GM12891 (cell line): ENCODE measurements at places on chromosomes 13 and 19.

DNA sequence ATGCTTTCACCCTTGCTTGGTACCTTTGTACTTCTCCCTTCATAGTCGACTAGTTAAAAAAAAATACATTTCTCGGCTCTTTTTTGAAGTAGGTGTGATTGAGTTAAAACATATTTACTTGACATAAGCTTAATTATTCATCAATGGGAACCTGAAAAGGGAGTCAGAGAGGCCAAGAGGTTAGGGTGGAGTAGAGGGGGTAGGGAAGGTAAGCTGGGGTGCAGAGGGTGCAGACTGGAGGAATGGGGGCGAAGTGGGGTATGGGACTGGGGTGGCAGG lies 701 bp upstream of the HIF3A start:
- no peak for DNase-seq

- DNase-seq, result no peak
These were observed 14.7 kb upstream of the ADPRHL1 start for GRCh38 chr13:113468029-113468428.

- DNase-seq, result no peak
These were observed 64.5 kb upstream of the WDFY2 start for GRCh38 chr13:51519771-51520216.

DNA sequence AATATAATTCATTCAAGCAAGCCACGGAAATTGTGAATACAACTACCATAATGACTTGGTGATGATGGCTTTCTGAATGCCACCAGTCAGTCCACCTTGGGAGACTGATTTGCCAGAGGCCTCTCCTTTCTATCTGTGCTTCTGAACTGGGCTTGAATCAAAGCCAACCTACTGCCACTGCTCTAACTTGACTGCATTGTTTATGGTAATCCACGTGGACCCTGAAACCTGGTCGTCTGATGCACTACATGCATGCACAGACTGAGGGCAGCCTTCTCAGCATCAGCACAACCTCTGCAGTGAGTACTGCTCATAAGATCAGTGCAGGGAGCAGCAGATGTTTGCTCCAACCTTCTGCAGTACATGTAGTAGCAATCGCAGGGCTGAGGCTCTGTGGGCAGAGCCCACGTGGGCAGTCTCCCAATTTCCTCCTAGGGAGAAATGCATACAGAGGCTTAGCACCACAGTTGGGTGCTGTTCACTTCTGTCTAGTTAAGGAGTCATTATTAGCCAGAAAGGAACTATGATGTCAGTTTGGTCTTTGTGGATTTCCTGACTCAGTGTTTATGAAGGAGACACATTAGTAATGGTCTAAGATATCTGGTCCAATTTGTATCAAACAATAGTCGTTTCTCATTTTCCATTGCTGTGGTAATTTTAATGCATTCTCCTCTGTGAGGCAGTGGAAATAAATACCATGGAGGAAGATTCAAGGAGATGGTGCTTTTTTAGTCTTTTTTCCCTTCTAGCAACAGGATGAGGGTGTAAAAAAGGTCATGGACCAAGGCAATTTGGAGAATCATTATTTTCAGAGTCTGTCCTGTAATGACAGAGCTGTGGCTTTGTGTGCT lies 82.5 kb downstream of the AKAP11 start:
- no peak for DNase-seq

DNA sequence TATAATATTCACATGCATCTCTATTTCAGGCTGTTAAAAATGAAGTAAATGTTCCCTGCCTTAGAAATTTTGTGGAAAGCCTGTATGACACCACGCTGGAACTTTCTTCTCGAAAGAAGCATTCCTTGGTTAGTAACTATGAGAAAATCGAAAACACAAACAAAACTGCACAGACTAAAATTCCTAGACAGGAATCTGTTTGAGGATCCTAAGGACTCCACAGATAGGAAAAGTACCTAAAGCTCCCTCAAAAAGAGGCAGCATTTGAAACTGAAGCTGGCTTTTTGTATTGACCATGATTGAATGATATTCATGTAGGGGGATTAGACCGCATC lies 103.4 kb downstream of the FRY start:
- DNase-seq, result no peak

GRCh38 chr13:49429121-49429520 lies 14.7 kb downstream of the CAB39L start:
- DNase-seq, result no peak

DNA sequence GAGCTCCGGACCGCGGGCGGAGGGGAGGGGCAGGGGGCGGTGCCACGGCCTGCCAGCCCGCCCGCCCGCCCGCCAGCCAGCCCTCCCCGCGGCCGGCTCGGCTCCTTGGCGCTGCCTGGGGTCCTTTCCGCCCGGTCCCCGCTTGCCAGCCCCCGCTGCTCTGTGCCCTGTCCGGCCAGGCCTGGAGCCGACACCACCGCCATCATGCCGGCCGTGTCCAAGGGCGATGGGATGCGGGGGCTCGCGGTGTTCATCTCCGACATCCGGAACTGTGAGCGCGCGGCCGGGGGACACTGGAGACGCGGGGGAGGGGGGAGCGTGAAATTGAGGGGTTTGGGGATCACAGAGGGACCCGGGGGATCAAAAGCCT lies at the start of gene AP2A1:
TSS of gene AP2A1 (plus strand) at position 72 of the 370 bp plus-strand sequence. CDS start at position 205, 133 bp downstream.
- no peak for DNase-seq
